OCI-LY7 (cell line): ENCODE measurements at places on chromosomes 4 and X.

DNA sequence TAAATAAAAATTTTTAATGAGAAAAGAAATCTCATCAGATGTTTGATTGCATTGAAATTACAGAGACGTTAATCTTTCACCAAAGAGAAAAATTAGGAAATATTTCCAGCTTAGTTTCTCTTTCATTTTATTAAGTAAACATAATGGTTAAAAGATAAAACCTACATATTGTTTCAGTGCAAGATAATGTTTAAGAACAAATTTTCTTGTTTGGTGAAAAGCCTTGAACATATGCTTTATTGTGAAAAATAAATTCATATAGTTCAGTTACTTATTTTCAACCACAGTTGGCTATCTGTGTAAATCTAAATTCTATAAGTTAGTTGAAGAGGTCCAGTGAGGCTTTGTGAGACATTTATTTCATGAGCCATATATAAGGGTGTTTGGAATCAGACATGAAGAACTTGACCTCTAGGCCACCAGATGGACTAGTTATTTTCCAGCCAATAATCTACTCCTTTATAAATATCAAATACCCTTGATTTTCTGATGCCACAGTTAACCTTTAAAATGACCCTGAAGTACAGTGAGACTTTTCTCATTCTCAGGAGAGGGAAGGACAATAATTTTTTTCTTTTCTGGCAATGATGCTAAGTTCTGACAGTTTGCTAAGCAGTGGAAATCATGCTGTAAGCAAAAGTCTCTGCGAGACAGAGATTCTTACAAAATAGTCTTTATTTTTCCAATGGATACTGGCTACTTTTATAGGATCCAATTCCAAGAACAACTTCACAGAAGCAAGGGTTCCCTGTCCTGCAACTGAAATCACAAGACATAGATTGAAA, 2.5 kb downstream of the ARSJ start:
- DNase-seq = no peak

GRCh38 chr4:118398226-118399090, 45.7 kb upstream of the PRSS12 start:
- no peak for DNase-seq

DNA sequence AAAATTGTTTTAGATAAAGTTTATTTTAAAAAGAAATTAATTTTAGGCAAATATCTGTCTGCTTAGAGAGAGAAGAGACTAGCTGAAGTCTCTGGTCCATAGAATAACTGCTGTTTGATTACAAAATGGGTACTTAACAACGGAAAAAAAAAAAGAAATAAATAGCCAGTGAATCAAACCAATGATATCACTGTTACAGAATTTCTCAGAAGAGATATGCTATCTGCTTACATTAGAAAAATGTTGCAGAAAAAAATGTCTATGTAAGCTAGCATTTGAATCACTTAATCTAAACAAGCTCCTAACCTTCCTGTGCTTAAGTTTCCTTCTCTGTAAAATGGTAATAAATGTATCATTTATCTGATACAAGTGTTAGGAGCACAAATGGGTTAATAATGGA, 189.9 kb downstream of the IL15 start:
- no peak for DNase-seq

DNA sequence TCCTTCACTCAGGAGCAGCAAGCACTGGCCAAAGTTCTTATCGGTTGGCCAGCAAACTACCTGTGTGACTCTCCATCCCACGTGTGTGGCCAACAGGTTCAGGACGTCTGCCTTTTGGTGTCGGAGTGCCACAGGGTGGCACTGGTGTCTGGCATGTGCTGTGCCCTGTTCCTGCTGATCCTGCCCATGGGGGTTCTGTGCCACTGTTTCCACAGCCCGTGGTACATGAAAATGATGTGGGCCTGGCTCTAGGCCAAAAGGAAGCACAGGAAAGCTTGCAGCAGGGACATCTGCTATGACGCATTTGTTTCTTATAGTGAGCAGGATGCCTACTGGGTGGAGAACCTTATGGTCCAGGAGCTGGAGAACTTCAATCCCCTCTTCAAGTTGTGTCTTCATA, 4.6 kb upstream of the TLR2 start:
- DNase-seq = no peak

GRCh38 chrX:97050392-97050791, 166.7 kb downstream of the RPA4 start:
- DNase-seq = no peak

GRCh38 chr4:146265950-146266490, 51.7 kb downstream of the REELD1 start:
- DNase-seq = no peak

DNA sequence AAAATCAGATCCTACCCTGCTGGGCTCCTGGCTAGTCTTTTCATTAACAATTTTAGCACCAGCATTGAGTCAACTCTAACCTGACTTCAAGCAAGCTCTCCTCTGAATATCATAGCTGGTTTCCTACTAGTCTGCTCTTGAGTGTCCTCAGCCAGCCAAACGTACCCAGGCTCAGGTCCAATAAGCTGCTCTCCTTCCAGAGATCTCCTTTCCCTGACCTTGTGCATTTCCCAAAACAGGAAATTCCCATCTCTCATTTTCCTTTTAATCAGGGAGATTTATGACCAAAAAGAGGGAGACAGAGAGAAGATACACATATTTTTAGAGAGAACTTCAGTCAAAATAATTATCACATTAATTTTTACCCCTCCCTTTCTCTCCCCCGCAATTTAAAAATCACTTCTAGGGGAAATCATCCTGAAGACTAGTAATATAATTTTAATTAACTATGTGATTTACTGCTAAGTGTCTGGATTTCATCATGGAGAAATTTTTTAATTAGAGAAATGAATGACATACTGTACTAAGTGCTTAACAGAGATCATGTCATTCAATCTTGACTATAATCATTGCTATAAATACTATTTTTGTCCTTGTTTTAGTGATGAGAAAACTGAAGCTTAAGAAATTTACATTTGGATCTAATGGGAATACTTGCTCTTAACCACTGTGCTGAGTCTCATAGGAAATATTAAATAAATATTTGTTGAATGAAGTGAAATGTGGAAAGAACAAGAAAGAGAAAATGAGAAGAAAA, 421.7 kb upstream of the INTU start:
- no peak for DNase-seq

- DNase-seq = no peak
Observed at GRCh38 chr4:152563209-152563608, 27.3 kb upstream of the FBXW7 start.

GRCh38 chrX:18203631-18204030, 17.1 kb downstream of the BEND2 start:
- DNase-seq = no peak

DNA sequence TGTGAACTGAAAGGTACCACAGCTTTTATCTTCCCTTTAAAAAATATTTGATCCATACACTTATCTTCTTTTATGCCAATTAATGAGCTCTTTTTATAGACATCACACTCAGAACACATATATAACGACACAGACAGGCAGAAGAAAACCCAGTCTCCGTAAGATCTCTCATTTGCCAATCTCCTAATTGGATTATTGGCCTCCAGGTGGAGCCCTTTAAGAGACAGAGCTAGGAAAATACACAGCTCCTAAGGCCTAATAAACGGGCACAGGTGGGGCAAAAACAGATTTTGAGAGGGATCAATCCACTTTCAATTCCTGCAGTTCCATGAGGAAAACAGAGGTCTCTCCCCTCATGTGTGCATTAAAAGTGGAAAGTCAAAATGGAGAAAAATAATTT, 1495.4 kb downstream of the RPA4 start:
- no peak for DNase-seq

- DNase-seq = no peak
Observed at GRCh38 chr4:68346461-68346860, 3.4 kb downstream of the YTHDC1 start.

DNA sequence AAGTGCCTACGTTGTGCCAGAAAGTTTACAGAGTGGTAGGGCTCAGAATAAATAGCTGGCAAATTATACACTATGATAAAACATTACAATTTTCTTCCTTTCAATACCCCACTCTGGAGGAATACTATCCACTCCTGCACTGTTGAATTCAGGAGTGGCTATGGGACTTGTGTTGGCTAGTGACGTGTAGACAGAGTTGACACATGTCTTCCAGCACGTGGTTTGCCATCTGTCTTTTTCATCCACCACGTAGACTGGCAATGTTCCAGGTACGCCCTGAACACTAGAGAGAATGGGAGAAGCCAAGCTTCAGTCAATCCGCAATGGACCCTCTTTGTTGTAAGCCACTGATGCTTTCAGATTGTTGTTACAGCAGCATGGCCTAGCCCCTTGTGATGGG, 168.8 kb upstream of the RBPJ start:
- no peak for DNase-seq

DNA sequence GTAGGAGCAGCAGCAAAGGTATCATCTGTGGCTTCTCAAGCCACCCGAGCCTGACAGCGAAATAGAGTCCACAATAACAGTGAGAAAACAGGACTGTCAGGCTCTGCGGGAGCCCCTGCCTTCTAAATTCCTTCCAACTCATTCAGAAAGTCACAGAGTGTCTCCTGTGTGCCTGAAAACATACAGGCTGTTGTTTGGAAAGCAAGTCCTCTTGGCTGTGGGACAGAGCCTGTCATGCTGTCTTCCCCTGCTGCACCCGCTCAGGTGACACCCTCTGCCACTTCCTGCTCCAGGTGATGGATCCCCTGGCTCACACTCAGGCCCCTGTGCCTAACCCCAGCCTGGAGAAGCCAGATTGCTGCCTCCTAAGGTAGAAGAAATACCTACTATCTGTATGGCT, 152.3 kb downstream of the RAB28 start:
- DNase-seq = no peak

- DNase-seq = no peak
Observed at GRCh38 chr4:166312166-166312565, 439.1 kb downstream of the TLL1 start.
